ENCODE measurements at places on chromosomes 6 and 20.

- no peak for DNase-seq
Measured at GRCh38 chr6:132812255-132812732, 2.1 kb upstream of the RPS12 start.

- no peak for DNase-seq
Measured at GRCh38 chr6:91341473-91341872, 754.6 kb upstream of the MAP3K7 start.

DNA sequence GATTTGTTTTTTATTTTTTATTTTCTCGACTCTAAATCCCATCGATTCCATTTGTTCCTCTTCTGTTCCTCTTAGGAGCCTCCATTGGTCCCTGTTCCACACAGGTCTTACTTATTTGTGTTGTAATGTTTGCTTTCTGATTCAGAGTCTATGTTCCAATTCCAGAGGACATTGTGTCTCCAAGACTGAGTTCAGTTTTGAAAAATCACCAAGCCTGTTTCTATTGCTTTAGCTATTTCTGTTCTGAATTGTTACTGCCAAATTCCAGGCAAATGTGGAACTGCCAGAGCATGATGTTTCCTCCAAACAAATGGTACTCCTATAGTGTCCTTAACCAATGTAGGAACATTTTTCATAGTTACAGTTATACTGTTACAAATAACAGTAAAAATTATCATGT is 270.9 kb upstream of the SPTLC3 start:
- DNase-seq: no peak

DNA sequence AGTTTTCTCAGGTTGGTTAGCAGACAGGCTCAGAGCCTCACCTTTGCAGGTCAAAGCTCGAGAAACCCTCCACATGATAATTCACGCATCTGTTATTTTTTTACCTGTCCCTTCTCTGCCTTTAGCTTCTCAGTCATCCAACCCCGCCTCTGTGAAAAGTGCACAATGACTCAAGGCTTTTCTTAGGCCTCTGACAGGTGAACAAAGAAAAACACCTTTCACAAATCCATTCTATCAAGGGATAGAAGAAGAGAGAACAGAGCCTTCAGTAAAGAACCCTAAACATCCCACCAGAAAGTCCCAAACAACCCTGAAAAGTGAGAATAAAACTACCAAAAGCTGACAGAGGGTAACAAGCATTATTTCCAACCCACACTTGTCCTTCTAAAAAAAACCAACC is 178.2 kb downstream of the GJA10 start:
- DNase-seq: no peak

DNA sequence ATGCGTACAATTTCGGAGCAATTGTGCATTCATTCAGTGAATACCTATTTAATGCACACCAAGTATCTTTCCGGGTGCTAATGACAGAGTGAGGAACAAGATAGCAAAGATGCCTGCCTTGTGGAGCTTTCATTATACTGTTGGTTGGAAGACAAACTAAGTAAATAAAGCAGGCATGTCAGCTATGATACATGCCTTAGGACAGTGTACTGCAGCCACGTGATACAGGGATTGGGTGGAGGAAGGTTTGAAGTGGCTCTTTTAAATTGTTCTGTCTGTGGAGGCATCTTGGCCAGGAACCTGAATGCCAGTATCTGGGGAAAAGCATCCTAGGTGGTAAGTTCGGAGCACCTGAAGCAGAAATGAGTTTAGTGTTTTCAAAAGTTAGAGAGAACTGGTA is 3.0 kb upstream of the OTOR start:
- no peak for DNase-seq

GRCh38 chr6:49915035-49915434 is 48.7 kb upstream of the CRISP1 start:
- no peak for DNase-seq

DNA sequence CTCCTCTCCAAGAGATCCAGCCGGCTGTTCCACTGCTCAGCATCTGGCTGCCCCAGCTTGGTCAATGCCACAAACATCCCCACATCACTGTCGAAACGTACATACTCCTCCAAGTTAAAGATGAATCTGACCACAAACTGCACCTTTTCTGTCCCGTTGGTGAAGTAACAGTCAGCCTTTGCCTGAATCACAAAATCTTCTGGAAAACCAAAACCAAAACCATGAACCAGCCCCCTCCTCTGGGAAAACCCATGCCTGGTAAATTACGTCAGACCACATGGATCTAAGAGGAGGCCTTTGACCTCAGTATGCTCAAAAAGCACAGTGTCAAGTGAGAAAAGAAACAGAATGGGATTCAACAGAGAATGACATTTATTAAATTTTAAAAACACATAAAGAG is 1.7 kb downstream of the HLA-DOB start:
- DNase-seq: no peak

GRCh38 chr6:20479060-20479459 is 55.2 kb upstream of the CDKAL1 start:
- DNase-seq: no peak

DNA sequence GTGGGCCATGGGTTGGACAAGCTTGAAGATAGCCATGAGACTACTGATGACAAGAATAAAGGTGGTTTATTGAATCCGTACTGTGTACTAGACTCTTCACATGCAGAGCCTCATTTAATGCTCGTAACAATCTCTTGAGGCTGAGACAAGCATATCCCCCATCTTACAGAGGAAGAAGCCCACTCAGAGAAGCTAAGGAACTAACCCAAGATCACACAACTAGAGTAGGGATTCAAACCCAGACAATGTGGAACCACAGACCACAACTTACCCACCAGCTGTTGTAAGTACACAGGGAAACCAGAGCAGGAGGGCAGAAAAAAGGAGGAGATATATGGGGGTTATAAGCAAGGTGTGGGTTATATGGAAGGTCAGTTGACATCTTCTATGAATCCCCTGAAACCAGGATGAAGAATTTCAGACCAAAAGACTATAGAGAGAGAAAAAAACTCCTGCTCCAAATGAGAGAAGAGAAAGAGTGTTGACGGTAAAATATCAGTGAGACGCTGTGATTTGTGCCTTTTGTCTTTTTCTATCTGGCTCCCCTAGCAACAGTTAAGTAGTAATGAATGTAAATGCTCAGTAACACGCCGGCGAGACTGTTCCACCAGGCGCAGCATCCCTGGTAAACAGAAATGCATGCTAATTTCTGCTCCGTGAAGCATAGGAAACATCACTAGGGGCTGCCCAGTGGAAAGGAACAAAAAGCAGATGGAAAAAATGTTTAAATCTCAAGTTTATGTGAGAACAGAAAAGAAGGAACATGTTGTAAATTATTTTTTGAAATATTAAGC is 80.1 kb upstream of the SLC22A16 start:
- DNase-seq: no peak

- no peak for DNase-seq
Measured at GRCh38 chr6:107657755-107658461, 166.2 kb downstream of the SCML4 start.

DNA sequence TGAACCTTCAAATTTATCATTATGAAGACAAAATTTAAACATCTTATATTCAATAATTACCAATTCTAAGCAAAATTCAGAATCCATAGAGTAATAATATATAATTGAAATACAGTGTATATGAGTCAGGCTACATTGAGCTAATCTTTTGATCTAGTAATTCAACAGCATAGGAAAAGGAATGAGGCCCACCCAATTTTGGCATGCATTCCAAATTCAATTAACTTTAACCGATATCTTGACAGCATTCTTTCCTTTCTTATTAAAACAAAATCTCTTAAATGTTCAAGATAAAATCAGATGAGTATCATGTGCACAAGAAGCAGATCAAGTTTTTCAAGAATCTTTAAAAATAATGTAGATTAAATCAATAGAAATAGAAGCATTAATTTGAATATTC is 132.9 kb upstream of the QKI start:
- no peak for DNase-seq

GRCh38 chr6:113695516-113695915 is 161.6 kb upstream of the MARCKS start:
- no peak for DNase-seq

- no peak for DNase-seq
Measured at GRCh38 chr6:81997090-81997926, 244.8 kb upstream of the TENT5A start.

- DNase-seq: no peak
Measured at GRCh38 chr20:60223174-60223573, 265.0 kb downstream of the CDH26 start.

DNA sequence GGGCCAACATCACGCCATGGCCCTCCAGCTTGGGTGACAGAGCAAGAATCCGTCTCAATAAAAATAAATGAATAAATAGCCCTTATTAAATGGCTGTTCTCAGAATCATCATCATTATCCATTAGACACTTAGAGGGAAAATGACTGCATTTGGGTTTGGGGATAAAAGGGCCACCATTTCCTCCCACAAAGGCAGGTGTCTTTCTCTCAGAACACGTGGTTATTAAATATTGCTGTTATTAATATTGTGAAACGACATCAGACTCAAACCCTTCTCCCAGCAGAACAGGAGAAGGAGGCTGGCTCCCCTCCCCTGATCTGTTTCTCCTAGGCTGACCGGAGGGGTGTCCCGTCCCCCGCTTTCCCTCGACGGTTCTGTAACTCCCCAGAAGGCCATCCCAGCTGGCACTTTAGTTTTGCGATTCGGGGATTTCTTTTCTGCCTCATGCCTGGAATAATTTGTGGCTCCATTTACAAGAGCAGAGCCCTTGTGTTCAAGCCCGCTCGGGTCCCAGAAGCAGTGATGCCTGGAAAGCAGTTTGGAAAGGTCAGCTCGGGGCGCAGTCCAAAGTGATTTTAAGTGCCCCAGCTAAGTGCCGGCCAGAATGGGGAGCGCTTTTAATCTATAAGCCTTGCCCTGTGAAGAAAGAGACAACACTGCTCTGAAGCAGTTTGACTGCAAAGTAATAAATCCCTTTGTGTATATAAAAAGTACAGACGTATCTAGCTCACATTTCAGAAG is 41.9 kb downstream of the EYA2 start:
- DNase-seq: no peak

DNA sequence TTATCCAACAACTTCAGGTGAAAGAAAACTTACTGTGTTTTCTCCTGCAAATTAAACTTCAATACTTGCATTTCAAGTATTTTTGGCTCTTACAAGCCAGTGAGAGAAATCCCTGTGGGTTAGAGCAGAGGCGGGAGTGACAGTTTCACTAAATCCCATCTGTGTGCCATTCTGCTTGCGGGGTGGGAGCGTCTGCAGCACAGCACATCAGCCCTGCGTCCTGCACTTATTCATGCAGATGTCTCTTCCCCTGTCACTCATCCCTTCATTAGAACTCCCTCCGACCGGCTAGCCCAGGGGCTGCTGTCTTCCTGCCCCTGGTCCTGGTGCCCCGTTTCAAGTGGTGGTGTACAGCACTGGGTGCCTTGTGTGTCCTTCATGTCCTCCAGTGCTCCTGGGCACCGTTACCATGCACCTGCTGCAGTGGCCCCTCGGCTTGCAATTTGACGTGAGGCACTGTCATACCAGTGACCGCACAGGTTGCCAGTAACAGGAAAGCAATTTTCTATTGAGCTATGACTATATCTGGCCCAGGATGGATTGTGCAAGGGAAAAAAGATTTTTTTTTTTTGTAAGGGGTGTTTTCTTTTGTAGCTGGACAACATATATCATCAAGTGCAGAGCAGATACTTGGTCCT is 59.4 kb downstream of the INSM1 start:
- DNase-seq: no peak

All from iPS DF 19.7 (cell line).